ENCODE measurements at places on chromosomes 2 and 18.

GRCh38 chr2:34004936-34005335, 405.8 kb upstream of the FAM98A start:
- no peak for DNase-seq

DNA sequence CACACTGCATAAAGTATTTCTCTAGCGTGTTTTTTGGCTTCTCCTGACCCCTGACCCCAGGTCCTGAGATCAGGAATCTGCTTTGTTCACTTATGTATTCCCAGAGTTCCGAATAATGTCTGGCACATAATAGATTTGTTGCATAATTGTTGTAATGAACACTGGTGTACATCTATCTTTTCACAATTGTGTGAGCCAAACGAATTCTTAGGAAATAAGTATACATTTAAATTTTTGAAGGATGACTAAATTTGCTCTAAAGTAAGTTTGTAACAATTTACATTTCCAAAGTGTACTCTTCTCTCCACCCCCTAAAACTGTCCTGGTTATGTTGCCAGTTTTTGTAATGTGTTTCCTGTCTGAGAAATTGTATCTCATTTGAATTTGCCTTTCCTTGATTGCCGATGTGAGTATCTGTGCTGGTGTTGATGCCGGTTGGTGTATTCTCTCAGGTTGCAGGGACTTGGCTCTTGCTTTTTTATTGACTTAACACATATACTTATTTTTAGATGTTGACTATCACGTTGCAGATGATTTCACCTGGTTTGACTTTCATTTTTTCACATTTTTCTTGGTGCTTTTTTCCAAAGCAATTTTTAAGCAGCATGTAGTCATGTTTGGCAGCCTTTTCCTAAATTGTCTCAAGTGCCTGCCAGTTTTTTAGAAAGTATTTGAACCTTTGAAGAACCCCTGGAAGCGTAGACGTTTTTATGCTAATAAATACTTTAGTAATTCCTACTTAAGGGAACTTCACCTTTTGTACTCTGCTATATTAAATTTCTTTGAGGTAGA, 16.1 kb upstream of the FARP2 start:
- no peak for DNase-seq

DNA sequence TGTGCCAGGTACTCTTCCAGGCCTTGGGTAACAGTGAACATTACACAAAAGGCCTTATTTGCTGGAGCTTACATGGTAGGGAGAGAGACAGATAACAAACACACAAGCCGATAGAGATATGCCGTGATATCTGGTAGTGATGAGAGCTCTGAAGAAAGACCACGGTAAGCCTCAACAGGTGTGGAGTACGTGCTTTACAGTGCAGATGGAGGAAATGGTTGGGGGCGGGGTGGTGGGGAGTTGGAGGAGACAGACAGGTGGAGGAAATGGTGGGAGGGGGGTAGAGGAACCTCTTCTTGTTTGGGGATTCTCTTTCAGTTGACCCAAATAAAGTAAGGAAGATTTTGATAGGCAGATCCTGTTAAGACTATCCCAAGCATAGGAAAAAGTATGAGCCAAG, 141.1 kb upstream of the ALPP start:
- no peak for DNase-seq

- no peak for DNase-seq
Measured at GRCh38 chr2:198017068-198017467, 212.7 kb downstream of the PLCL1 start.

- no peak for DNase-seq
Measured at GRCh38 chr2:147567136-147567535, 277.7 kb upstream of the ACVR2A start.

DNA sequence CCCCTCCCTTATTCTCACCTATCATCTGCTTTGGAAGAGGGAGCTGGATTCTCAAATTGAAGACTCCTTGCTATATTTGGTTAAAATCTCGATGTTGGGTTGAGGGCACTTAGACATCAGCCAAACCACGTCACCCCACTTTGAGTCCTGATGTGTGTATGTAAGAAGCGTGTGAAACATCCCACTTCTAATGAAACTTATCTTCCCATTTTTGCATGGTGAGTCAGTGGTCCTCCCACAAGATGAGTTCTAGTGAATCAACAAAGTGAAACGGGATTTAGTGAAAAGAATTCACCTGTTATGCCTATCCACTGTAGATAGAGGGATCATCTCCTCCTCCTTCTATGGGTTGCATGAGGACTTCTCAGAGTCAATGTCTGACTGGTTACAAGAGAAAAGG, 51.4 kb upstream of the SPRED2 start:
- no peak for DNase-seq

Data from NCI-H2081 treated with DMSO at 0.1 percent for 48 hours (cell line).